IPS DF 6.9 (cell line): ENCODE measurements at places on chromosomes 1 and 21.

GRCh38 chr21:39518847-39519210 lies 67.1 kb downstream of the SH3BGR start:
- no peak for DNase-seq

DNA sequence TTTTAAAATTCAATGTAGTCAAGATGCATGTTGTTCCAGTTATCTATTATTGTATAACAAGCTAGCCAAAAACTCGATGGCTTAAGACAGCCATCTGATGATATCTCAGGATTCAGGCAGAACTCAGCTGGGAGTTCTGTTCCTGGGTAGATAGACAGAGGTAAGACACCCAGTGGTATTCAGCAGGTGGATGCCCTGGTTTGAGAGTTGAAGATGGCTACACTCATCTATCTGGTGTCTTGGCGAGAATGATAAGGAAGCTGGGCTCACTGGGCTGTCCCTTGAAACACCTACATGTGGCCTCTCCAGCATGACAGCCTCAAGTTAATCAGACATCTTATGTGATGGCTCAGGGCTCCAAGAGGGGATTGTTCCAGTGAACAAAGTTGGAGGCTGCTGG lies 3.3 kb upstream of the KCNK1 start:
- DNase-seq: no peak

DNA sequence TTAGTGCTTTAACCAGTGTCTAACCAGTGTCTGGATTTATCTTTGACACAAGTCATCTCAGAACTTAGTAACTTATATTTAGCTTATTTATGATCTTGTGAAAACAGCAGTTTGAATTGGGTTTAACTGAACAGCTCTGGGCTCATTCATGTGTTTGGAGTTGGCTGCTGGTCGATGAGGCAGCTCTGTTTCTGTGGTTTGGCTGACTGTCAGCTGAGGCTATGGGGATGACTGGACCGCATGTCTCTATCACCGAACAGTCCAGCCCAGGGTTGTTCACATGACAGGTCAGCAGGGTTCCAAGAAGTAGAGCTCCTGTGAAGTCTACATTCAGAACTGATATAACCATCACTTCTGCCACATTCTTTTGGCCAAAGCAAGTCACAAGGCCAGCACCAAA lies 29.1 kb upstream of the C21orf91 start:
- DNase-seq: no peak

GRCh38 chr1:66685670-66686069 lies 66.6 kb upstream of the DYNLT5 start:
- no peak for DNase-seq

DNA sequence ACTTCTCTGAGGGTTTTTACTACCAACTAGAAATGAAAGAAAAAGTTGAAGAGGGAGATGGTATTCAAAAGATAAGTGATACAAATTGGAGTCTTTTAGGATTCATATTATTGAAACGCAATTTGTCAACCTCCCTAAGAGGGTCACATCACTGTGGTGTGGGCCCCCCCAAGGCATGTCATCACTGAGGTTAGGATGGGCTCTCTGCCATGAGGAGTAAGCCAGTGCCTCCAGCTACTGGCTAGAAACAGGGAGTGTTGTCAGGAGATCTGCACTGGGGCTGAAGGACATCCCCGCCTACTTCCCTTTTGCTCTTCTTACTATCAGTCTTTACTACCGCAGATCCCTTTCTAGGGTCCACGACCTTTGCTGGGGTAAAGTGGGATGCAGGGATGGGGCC lies 25.9 kb downstream of the ITSN1 start:
- no peak for DNase-seq

DNA sequence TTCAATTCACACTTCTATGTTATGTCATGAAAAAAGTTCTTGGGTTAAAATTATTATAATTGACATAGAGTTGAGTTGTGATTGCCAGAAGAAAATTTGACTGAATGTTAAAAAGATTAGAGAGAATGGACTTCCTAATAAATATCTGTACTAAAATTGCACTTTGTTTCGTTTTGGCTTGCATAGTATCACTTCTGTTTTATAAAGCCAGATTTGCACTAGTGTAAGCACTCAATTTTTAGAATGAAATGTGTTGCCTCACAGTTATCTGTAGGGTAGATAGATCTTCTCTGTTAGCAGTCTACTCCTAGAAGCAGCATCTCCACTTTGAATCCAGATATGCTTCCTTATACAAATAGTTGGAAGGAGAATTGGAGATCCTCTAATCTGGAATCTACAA lies 95.2 kb upstream of the MPC2 start:
- no peak for DNase-seq

DNA sequence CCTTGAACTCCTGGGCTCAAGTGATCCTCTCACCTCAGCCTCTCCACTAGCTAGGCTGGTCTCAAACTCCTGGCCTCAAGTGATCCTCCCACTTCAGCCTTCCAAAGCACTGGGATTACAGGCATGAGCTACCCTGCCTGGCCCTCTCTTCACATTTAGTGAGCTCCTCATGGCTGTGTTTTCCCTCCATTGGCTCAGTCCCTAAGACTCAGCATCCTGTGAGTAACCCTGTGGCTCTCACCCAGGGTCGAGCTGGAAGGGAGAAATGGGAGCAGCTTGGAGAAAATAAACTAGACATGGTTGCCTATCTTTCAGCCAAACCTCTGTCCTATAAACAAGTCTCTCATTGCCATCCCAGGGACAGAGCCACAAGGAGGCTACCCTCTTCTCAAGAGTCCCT lies 17.5 kb downstream of the NCF2 start:
- DNase-seq: no peak

DNA sequence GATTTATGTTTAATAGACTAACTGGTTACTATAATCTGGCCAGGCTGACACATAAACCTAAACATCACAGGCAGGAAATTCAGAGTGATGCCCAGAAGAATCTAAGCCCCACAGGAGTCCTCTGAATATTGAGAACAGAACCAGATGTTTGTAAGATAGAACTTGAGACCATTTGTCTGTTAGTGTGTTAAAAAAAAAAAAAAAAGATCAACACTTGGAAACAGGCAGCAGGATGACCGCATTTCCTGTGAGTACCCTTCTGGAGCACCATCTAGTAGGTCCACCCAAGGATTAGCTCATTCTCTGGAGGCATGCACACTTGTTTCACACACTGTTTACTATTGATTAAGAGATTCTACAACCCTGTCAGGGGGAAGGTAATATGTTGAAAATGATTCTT lies 111.4 kb upstream of the VANGL1 start:
- DNase-seq: no peak

- DNase-seq: no peak
Observed at GRCh38 chr21:39633770-39634181, 21.0 kb downstream of the B3GALT5 start.
